ENCODE measurements at places on chromosomes 7 and 10.

DNA sequence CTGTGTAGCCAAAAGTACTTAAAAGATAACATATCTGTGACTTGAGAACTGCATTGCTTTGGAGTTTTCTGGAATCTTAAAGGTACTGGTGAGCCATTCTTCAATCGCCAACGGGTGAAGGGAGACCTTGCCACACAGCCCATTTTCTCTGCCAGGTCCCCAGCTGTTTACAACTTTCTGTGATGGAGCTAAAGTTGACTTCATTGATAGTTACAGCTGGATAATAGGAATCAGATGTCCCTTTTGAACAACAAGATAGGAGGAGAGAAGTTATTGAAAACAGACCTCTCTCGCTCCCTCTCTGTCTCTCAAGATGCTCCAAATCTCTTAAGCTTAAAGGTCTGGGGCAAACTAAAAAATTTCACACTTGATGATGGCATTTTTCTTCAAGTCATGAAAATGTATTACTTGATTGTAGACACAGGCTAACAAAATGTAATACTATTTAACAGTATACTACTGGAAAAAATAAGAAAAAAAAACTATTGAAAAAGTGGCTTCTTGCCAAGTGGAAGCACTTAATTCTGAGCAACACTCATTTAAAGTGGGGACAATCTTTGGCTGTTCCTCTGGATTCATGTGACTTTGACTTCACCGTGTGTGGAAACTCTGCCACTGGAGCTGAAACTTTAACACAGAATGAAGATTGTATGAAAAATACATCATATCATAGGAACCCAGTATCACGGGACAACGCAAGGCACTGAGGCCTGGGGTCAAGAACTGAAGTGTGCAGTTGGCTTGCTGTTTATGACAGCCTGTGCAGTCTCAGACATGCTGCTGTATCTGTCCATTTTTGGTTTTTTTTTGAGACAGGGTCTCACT is 78.4 kb upstream of the AFAP1L2 start:
- DNase-seq, result no peak

DNA sequence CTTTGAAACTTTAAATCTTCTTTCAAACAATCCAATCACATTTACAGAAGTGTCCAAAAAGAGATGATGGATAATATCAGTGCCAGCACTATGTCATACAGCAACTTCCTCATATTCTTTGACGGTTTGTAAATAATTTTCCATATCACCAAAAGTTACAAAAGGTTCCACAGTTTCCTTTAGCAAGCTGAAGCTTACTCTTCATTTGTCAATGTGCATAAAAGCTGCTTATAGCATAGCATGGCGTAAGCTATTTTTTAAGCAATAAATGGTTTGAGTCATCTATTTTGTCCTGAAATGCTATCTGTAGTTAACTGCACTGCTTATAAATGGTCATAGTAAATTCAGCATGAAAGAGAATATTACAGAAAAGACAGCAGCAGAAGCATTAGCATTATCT is 95.1 kb downstream of the ETV1 start:
- no peak for DNase-seq

DNA sequence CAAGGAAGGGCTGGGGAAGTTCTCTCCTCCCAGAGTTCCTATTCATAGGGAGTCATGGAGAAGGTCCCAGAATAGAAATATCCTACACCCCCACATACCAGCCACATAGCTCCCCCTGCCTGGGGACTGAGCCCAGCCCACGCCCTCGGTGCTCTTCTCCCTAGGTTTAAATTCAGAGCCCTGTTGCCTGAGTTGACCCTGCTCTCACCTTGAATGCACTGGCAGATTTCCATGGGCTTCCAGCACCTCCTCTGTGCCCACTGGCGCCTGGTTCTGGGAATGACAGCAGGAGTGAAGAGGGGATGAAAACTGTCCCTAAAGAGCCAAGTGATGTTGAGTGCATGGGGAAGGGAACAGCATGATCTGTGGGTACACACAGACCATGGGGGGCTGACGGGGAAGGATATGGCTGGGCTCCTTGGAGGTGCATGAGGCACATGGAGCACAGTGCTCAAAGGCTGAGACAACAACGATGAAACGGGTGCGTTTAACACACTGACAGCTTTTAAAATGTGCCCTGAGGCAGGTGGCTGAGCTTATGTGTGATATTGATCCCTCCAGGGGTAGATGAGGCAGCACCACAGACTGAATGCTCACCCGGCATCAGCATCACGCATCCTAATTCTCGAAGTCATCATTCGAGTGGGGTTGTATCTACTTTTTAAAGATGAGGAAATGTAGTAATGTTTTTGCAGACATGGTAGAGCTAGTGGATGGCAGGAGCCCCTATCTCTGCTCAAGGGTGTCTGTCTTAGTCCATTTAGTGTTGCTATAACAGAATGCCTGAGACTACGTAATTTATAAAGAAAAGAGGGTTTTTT is 53.7 kb upstream of the IGFBP3 start:
- DNase-seq, result no peak

GRCh38 chr7:50667789-50668226 is 102.6 kb upstream of the DDC start:
- DNase-seq, result no peak
